ENCODE measurements at places on chromosomes 13 and 19.

- no peak for DNase-seq
Observed at GRCh38 chr19:5561559-5561958, 6.2 kb downstream of the TINCR start.

DNA sequence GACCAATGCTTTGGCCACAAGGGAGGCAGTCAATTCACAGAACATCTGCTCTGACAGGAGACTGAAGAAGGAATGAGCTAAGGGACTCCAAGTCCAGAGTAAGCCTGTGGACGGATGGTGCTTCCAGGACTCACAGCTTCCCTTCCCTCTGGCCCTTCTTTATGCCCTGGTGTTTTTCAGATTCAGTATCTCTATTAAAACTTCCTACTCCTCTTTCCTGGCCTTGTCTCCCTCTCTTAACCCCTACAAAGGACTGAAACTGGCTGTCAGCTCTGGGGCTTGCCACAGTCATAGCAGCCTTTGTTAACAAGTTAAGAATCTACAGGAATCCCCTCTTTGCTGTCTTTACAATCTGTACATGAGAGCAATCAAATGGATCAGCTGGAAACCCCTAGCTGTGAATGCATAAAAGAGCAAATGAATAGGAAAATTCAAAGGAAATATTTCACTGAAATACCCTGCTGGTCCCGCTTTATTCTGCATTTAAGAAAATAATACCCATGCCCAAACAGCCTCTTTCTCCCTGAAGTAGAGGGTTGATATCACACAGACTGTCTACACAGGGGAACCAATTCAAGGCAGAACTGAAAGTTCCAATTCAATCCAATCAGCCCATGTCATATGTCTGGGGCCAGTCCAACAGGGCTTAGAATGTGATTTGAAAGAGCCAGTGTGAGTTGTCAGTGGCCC, 192.3 kb downstream of the MZT1 start:
- DNase-seq = no peak

- DNase-seq = no peak
Observed at GRCh38 chr19:10238172-10238783, 7.1 kb upstream of the S1PR2 start.

DNA sequence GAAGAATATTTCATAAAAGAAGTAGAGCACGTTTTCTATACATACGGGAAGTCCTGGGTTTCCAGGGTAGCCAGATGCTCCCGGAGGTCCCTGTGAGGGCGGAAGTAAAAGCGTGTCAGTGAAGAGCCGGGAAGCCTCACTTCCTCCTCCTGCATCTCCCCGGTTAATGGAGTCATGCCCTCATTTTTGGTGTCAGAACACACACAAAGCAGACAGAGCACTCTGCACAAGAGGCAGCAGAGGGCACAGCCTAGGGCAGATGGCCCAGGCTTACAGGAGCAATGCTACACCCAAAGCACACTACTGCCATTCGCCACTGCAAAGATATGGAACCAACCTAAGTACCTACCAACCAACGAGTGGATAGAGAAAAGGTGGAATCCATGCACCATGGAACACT, 94.4 kb downstream of the COL4A1 start:
- DNase-seq = no peak

DNA sequence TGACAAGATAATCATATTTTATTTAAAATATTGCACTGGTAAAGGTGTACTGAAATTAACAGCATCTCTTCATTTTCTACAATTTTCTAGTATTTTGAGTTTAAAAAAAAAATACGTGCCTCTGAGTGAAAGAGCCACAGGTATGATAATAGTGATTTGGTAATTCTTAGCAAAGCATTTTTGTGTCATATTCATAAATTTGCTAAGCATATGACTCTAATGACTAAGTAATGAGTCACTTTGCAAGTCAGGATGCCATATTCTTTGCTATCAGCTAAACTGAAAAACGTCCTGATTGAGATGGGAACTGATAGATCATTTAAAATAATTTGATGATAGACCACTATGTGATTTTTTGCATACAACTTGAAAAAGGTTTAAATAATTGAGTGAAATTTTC, 136.1 kb upstream of the IRS2 start:
- no peak for DNase-seq

- no peak for DNase-seq
Observed at GRCh38 chr13:73223372-73223781, 164.6 kb downstream of the KLF5 start.

DNA sequence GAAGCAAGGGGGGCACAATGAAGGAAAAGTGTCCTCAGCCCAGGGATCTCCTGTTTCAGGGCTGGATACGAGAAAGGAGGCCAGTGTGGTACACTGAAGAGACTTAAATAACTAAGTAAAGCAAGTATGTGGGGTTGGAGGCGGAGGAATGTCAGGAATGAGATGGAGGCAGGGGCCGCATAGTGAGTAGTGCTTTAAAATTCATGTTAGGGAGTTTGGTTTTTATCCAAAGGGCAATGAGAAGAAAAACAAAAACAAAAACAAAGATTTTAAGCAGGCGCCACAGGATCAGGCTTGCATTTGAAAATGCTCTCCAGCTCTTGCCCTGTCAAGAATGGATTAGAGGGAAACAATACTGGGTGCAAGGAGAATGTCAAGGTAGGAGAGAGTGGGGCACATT, 273.4 kb downstream of the DCLK1 start:
- no peak for DNase-seq

DNA sequence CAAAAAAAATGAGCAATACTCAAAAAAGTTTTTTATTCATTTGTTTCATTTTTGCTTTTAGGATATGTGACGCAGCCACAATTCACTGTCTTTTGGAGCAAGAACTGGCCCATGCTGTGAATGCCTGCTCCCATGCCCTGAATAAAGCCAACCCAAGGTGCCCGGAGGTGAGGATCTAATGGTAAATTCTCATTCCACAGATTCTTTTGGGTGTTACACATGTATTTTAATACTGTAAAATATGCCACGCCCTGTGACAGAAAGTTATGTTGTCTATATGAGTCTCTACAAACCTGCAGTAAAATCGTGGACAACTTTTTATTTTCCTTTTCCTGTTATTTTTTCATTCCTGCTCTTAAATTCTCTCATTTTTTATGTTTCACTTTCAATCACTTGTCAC, 57.5 kb upstream of the AKAP11 start:
- no peak for DNase-seq

GRCh38 chr13:73984949-73985691, 149.1 kb downstream of the KLF12 start:
- DNase-seq = no peak

DNA sequence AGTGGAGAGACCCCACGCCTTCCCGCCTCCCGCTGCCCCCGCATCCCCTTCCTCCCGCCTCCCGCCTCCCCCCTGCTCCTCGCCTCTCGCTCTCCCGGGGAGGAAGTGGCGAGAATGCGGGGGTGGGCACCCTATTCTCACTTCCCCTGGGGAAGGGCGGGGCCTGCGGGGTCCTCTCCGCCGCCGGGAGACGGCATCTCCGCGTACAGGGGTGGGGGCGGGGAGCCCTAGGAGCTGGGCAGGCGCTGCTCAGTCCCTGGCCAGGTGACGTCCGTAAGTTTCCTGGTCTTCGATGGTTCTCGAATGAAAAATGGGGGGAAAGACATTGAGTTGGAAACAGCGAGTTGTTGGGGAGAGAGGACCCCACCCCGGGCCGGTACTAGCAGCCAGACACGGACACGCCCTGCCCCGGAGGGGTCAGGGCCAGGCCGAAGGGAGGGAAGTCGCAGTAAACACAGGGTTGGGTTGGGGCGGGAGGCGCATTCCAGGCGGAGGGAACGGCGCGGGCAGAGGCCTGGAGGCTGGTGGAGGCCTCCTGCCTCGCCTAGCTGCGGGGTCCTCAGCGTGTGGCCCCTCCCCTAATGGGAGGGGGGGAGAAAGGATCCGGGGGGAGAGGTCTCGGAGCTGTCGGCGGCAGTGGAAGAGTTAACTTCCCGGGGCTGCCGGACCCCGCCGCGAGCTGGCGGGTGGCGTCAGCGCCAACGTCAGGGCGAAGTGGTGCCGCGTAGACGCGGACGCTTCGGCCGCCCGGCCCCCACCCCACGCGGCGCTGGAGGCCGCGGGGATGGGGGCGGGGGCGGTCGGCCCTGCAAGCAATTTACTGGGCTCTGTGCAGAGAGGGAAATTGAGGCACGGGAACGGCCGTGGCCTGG, 10.4 kb upstream of the JUND start:
- DNase-seq = no peak

DNA sequence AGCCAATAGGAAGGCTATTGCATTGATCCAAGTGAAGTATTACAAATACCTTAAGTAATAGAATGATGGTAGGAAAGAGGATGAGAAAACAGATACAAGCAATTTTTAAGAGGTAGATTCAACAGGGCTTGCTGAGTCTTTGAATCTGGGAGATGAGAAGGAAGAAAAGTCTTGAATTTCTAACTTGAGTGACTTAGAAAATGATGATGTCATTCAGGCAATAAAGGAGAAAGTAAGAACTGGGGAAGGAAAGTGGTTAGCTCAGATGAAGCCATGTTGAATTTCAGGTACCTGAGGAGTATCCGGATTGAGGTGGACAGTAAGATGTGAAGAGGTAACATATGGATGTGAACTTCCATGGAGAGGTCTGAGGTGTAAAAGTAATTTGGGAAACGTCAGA, 15.5 kb upstream of the FRY start:
- DNase-seq = no peak

- no peak for DNase-seq
Observed at GRCh38 chr19:7418596-7418995, 69.9 kb downstream of the ARHGEF18 start.

GRCh38 chr19:3028305-3029064, 595 bp downstream of the TLE2 start:
- no peak for DNase-seq

DNA sequence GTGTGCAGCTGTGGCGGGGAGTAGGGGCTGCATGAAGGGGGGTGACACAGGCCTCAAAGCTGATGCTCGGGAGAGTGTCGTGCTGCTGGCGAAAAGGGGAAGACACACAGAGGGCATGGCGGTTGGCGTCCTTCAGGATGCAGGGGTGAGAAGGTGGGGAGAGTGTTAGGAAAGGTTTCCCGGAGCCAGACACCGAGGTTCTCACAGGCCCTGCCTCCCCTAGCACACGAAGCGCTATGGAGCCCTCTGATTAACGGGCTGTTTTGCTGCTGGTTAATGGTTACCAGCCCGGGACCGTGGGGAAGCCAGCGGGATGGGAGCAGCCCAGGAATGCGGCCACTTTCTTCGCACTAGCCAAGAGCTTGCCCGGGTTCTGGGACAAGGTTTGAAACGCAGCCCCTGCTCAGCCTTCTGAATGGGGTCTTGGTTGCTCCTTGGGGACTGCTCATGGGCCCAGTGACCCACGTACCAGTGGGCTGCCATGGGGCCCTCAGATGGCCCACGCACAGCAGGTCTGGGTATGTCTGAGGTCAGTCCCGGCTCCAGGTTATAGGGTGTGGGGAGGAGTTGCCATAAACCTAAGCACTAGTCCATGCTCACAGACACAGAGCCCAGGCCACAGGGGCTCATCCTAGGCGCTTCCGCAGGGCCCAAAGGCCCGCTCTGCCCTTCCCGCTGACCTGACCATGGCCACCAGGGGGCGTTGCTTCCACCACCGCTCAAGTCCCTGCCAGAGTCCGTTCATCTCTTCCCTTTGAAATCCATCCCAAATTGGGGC, 31.3 kb upstream of the ISYNA1 start:
- no peak for DNase-seq

DNA sequence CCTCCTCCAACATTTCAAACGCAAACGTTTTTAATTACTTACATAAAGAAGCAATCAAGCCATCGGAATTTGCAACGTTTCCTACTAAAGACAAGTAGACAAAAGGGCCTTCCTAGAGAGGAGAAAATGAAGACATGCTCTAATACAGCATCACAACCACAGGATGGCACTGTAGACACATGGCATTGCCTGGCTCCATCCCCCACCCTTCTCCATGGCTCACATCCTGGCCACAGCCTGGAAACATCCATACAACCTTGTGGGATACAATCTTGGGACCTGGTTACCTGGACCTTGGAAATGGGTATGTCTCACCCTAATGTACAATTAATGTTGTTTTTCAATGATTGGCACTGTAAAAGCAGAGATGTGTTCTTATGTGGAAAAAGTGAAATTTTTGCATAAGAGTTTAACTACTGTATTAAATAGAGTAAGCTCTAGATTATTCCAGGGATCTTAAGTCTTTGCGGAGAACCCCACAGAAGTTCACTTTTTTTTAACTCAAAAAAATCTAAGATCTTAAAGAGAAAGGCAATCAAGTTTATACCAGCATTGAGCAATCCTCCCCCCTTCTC, 21.5 kb downstream of the EBPL start:
- DNase-seq = no peak

GRCh38 chr13:109610517-109610916, 175.9 kb downstream of the IRS2 start:
- DNase-seq = no peak

DNA sequence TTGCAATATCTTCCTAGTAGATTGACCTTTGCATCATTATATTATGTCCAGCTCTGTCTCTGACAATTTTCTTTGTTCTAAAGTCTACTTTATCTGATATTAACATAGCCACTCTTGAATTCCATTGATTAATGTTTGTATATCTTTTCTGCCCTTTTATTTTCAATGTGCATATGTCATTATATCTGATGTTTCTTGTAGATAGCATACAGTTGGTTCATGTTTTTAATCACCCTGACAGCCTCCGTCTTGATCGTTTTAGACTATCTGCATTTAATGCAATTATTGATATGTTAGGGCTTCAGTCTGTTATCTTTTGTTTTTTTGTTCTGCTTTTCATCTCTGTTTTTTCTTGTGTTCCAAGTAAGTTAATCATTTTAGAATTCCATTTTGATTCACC, 159.8 kb downstream of the ENOX1 start:
- DNase-seq = no peak

DNA sequence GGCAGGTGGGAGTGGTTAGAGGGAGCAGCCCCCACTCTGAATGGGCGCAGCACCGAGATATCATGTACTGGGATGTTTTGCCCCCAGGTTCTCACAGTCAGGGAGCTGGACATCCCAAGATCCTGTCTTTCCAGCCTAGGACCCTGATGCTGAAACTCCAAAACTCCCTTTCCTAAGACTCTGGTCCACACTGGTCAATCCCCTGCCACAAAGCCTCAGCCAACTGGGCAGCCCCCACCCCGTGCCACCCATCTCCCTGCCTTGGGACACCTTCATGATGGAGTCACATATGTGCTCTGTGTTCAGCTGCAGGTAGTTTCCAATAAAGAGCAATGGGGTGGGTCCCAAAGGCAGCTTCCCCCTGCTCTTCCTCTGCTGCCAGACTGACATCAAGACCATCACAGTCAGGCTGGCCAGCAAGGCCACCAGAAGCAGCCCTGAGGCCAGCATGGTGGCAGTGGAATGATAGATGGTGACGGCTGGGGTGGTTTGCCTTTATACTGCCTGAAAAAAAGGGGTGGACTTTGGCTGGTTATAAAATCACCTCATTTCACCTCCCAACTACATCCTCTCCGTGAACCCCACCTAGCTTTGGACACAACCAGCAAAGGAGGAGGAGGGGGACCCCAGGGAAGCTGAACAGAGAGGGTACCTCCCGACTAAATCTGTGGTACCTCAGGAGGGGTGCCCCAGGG, 36.3 kb downstream of the CYP2B6 start:
- DNase-seq = no peak

Data from cortex of kidney (tissue), 1 donor.